ENCODE measurements at places on chromosomes 12 and 14.

- no peak for DNase-seq
These were observed 83.5 kb downstream of the TTC6 start for GRCh38 chr14:37678916-37679315.

DNA sequence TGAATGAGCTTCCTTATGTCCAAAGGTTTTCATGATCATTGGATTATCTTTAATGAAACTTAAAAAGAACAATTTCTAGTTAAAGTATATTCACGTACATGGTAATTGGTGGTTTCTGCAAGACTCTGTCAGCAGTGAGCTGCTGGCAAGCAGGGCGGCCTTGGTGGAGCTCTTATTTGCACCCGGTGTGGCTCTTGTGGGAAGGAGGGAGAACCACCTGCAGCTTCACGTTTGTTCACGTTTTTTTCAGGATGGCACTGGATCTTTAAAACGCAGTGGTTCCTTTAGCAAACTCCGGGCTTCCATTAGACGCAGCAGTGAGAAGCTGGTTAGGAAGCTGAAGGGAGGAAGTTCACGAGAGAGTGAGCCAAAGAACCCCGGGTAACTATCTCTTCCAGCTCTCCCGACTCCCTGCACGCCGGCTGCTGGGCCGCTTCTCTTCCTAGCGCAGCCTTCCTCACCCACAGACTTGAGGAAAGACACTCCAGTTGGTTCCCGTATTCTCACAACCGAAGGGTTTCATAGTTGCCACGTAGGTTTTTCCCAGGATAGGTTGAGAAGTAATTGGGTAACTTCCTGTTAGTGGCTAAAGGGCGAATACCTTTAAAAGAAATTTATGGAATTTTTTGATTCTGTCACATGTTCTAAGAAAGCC lies 28.3 kb downstream of the XRCC3 start:
- no peak for DNase-seq

DNA sequence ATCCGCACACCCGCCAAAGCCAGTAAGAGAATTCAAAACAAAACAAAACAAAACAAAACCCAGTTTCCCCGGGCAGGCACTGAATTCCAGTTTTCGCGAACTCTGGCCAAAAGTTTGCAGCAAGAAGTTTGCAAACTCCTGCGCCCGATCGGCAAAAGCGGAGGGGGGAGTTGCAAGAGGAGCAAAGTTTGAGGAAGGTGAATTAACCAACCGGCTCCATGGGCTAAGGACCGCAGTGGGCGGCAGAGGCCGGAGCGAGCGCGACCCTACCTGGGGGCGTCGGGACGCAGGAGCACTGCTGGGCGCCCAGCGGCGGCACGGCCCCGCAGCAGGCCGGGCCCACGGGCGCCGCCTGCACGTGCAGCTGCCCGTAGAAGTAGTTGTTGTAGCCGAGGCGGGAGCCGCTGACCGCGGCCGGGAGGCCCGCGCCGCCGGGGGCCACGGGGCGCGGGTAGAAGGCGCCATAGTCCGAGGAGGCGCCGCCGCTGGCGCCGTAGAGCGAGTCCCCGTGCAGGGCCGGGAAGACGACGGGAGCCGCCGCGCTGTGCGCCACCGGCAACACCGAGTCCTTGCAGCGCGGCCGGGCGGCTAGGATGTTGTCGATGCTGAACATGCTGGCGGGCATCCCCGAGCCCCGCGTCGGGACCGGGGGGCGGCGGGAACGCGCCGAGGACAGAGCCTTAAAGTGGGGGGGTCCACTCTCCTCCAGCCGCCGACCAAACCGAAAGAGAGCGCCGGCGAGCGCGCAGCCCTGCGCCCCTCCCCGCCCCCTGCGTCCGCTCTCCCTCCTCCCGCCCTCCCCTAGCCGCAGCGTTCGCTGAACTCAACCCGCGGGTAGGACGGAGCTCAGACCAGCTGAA lies at the start of gene GSC:
Gene GSC, minus strand, starts transcription at position 723 of the 860 bp plus-strand sequence. Its CDS starts 98 bp downstream, at position 625.
- no peak for DNase-seq

DNA sequence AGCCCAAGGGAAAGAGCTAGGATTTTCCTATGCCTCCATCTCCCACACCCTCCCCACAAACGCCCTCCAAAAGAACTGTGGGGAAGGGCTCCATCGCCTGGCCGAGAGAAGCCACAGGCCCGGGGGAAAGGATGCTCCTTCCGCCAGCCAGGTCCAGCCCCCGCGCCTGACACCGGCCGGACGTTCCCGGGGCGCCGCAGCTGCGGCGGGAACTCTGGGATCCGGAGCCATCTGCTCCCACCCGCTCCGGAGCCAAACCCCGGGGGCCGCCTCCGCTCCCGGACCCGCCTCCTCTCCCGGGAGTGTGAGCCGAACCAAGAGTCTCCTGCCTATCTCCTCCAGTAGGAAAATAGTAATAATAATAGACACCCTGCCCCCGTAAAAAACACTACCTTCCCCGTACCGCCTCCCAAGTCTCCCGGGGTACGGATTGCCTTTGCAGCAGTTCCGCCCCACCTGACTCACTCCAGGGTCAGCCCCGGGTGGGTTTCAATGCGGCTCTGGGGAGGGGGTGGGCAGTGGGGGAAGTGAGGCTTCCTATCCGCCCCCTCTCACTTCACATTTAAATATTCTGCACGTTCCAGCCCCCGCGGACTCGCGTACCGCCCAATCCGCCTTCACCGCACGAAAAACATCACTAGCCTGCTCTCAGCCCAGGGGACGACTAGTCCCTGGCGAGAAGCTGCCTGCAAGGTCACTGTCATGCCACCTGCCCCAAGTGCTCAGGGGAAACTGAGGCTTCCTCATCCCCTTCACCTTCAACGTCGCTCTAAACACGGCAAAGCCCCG lies 2.4 kb downstream of the AGAP2 start:
- DNase-seq = no peak

DNA sequence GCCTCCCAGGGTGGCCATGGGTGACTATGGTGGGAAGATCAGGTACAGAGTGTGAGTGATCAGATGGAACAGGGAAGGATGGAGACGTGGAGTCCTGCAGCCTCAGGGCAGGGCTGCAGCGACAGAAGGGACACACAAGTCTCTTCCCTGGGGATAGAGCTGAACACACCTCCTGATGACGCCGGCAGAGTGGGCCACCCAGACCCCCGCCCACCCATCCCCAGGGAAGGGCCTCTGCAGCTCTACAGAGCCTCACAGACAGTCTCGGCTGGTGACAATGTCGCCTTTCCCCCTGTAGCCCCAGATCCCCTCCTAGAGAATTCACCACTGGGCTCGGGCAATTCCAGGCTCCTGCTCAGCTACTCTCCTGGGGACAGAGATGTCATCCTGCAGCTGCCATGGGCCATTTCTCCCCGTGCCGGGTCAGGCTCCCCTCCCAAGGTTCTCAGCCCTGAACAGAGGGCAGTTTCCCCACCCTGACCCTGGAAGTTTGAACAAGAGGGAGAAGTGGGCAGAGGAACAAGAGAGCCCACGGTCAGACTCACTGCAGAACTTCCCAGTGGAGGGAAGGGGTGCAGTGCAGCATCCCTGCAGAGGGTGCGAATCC lies 115.7 kb downstream of the NCOR2 start:
- no peak for DNase-seq

DNA sequence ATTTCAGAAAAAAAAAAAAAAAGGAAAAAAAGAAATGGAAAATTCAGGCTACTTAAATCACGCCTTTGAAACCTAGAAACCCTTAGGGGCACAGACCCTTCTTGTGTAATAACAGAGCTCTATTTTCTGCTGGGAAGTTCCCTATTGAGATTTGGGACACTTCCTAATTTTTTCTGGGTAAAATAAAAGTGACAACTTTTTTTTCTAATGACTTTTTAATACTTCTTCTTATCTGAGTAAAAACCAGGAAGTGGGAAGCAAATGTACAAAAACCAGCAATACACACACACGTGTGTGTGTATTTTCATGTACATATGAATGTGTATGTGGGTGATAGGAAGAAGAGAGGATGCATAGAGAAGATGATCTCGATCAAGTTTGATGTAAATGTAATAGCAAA lies 35.8 kb downstream of the ETV6 start:
- no peak for DNase-seq

GRCh38 chr12:10126413-10126812 lies 3.6 kb downstream of the CLEC7A start:
- DNase-seq = no peak
